ENCODE measurements at places on chromosomes 2 and 18.

DNA sequence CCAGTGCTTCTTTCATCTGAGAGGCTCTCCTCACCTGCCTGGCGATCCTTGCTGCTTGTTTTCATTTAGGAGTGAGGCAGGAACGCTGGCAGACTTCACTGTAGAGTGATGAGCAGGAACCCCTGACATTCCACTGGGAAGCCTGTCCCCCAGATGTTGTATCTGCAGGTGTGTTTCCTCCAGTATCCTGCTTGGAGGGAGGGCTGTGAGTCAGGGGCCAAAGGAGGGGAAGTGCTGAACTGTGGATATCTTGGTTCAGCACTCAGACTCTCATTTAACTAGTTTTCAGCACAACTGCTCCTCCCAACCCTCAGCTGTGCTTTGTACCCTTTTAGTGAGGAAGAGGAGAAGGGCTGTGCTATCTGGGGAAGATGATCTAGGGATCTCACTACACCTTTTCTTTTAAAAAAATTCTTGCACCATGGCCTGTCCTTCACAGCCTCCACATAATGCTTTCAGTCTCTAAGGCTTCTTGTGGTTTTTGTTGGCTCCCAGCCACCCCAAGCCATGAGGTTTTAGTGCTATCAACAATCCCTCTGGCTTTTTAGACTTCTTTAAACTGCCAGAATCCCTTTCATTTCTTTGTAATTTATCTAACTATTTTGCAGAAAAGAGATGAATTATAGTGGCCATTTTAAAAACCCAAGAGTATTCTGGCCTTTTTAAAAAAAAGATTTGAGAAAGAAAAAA is 11.2 kb downstream of the ANKAR start:
- no peak for DNase-seq

- DNase-seq = no peak
Measured at GRCh38 chr2:184875911-184876310, 277.6 kb downstream of the ZNF804A start.

GRCh38 chr2:95005726-95006125 is 19.8 kb upstream of the MAL start:
- no peak for DNase-seq

DNA sequence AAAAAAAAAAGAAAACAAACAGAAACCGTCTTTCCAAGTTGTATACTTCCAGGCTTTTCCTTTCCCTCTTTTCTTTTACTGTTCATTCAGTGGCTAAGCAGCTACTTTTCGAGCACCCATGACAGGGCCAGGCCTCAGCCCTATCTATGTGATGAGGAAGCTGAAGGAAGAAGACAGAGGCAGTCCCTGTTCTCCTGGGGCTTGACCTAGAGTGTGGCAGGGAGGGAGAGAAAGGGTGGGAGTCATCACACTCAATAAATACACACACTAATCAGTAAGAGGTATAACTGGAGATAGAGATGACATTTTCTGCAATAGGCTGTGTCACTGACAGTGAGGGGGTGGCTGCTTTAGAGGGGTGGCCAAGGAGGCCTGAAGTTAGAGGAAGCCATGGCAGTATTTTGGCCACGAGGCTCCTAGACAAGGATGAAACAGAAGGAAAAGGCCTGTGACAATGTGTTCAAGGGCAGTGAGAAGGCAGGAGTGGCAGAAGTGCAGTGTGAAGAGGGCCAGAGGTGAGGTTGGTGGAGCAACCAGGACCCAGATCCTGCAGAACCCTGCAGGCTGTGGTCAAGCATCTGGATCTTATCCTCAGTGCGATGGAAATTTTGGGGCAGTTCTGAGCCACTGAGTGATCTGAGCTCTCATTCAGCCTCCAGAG is 131.8 kb upstream of the TTC39C start:
- no peak for DNase-seq

DNA sequence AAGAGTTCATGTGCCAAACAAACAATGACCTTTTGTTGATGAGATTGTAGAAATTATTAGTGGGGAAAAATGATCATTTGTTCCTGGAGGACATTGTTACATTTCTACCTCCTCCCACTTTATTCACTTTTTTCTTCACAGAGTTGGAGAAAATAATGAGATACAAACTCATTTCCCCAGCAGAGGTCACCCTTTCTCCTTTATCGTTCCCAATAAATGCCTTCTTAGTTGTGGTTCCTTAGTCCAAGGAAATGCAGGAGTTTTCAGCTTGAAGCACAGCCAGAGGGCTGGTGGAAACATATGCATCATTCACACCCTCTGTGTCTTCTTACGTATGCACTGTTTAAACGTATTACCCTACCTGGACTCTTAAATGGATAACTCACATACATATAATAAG is 108.8 kb downstream of the SLC4A3 start:
- no peak for DNase-seq

- no peak for DNase-seq
Measured at GRCh38 chr2:239354132-239354790, 46.6 kb downstream of the HDAC4 start.

GRCh38 chr2:164369366-164369765 is 251.9 kb downstream of the GRB14 start:
- no peak for DNase-seq

DNA sequence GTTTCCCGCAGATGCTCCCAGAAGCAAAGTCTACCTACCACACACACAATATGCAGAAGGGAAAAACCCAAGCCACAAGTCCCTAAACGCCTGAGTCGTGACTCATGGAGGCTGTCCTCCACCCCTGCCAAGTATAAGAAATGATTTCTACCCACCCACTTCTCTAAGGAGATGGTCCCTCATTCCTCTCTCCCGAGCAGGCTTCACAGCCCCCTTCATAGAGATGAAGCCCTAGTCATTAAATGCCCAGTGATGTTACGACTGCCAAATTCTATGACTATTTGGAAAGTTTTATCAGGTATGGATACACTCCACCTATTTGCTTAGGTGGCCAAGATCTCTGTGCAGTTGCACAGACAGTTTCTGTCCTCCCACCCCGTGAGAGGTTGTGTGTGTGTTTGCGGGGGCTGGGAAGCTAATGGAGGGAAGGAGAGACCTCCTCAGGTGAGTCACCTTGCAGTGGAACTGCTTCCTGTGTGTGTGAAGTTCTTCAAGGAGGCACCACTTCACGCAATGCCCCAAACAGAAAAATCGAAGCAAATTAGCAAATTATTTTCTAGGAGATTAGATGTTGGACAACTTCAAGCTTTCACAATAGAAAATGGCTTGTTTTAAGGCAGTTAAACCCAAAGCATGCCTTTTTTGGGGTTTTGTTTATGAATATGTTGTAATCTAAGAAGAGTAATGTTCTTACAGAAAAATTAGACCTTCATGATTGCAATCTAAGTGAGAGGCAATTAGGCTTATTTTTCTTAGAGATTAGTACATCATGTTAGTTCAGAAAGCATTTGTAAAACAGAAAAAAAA is 175.2 kb downstream of the TGIF1 start:
- DNase-seq = no peak

- no peak for DNase-seq
Measured at GRCh38 chr2:81061016-81061415, 756.5 kb upstream of the LRRTM1 start.

- no peak for DNase-seq
Measured at GRCh38 chr2:26456440-26457250, 21.3 kb downstream of the OTOF start.

GRCh38 chr18:26536032-26536431 is 12.3 kb downstream of the KCTD1 start:
- no peak for DNase-seq

DNA sequence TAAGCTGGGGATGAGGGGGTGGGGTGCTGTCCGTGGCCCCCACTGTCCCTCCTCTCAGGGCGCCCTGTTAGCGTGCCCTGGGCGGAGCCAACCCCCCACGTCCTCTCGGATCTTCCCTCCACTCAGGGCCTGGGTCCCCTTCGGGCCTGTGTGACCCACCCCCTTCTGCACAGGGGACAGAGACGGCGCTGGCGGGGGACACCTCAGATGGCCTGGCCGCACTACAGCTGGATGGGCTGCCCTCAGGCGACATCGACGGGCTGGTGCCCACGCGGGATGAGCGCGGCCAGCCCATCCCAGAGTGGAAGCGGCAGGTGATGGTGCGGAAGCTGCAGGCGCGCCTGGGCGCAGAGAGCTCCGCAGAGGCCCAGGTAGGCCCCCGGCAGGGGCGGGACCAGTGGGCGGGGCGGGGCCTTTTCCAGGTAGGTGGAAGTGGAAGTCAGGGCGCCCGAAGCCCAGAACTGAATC is 9.9 kb upstream of the KLHL30 start:
- no peak for DNase-seq

DNA sequence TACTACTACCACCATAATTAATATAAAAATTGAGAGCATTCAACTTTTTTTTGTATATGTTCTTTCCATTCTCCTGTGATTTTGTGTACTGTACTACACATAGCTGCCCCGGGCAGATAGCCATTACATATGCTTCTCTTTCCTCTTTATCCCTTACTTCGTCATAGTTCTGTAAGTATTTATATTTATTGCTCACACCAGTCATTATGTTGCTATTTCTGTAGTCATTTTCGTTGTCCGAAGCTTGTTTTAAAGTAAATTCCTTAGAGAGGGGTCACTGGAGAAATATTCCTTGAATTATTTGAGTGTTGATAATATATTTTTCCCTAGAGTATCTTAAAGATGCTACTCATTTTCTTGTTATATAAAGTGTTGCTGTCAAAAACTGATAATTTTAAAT is 144.0 kb downstream of the CLIP4 start:
- DNase-seq = no peak

Data from cortex of kidney (tissue), 1 donor.